ENCODE measurements at places on chromosomes 1 and 21.
A peak's percentile ranks its signal among the peaks of the same experiment; 100 is the strongest.

DNA sequence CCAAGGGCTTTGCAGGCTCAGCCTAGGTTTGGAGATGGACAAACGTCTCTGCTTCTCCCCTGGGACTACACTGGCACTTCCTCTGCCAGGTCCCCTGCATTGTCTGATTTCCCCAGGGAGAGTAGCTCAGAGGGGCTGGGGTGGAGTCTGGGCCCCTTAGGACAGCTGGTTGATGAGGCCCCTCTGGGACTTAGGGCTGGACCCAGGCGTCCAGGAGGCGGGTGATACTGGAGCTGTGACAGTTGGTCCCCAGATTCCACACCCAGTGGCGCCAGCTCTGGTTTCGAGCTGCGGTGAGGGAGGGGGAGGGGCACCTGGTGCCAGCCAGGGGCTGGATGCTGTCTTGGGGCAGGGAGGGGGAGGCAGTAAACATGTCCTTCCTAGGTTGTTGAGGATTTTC, 7.4 kb upstream of the MEX3A start:
- no peak for DNase-seq

DNA sequence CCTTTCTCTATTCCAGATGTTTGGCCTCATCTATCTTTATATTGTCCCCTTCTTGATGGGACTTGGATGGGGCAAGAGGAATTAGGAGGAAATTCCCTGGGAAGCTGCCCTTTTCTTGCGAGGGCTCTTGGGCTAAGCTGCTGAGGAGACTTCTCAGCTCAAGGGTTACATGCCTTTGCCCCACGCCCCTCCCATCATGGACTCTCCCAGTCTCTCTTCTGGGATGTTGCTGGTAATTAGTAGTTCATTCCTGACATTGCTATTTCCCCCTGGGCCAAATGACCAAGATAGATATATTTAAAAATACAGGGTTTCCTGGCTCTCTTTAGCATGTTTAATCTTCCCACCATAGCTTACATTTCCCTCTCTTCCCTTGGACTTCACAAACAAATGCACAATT, 90.6 kb upstream of the RALGPS2 start:
- DNase-seq: no peak

DNA sequence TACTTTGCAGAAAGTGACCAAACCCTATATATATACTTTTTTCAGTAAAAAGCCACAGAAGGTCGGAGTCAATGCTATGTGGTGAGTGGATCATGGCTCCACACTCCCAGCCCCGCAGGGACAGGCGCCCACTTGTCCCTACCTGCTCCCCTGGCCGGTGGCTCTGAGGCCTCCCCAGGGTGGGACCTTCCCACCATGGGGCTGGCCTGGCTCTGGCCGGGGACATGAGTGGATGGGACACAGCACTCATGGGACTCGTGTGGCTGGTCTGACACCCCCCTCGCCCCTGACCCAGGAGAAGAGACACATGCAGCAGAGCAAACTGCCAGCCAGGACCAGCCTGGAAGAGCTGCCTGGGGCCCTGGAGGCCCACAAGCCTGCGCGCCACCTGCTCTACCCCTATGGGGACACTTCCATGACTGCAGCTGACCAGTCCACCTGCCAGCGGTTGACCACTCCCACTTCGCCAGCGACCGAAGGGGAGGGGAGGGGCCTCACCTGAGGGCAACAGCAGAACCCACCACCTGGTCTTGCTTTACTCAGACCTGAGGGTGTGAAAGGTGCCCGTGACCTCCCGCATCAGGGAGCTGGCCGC, 2.2 kb downstream of the SPATC1L start:
- DNase-seq: no peak

- no peak for DNase-seq
Measured at GRCh38 chr1:175195281-175195680, 2.7 kb upstream of the KIAA0040 start.

DNA sequence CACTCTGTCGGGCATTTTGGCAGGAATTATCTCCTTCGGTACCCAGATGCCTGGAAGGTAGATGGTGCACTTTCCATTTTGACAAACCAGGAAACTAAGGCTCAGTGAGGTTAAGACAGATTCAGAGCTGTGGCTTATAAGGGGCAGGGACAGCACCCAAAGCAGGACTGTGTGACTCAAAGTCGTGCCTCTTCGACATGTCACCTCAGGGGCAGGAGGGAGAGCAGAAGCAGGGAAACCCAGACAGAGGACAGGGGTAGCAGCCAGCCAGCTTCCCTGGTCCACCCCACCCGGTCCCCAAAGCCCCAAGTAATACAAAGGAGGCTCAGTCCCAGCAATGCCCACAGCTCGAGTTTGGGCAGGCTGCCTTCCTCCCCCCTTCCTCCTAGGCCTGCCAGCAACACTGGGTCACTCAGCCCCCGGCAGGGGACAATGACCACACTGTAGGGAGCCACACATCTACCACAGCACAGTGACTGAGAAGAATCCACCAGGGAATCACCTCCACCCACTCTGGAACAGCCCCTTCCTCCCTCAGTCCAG, 2.5 kb downstream of the RHOC start:
- DNase-seq: peak; percentile 91

DNA sequence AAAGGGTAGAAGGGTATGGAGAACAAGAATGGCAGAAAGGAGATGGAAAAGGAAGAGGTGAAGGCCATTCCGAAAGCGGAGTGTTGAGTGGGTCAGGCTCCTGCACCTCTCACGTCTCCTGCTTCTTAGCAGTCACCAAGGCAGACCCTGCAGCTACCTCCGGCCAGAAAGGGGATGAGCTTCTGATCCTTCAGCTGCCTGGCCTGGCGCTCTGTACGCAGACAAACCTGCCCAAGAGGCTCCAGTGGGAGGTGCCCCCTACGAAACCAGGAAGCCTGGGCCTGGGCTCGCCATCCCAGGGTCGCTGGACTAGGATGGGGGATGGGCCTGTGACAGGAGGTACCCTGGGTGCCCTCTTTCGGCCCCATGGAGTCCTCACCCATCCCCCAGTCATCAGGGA, 3.0 kb downstream of the GPR61 start:
- no peak for DNase-seq

DNA sequence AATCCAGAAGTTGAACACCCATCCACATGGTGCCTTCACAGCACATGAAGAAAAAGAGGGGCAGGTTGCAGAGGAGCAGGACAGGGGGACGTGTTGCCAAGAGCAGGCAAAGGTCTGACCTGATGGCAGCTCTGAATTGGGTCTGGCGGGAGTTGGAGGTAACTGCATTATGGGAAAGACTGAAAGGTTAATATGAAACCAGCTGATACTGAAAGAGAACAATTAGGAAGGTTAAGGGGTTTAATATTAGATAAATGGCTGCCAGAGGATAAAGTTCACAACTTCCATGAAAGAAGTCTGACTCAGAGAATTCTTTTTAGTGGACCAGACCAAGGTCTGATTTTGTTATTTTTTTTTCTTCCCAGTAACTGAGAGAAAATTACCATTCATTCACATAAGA, 76.1 kb downstream of the CD58 start:
- DNase-seq: no peak

DNA sequence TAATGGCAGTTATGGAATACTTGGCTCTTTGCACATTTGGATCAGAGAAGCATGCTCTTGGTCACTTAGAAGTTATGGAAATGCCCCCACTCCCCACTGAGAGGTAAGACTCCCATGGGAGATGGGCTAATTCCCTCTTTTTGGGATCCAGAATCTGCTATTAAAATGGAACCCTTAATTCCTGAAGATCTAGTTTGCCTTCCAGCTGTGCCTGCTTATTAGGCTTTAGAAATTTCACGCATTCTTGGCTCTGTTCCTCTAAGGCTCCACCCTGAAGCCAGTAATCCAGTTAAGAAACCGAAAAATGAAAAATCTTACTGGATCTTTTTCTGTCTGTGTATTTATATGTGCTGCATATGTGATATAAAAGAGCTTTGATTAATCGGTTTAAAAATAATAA, 76.7 kb downstream of the USH2A start:
- no peak for DNase-seq
